ENCODE measurements at places on chromosomes 4 and X. TPM values are rescaled to one million over a fixed set of nuclear protein-coding genes. Genes with fewer than 3 reads are reported as not detected.

DNA sequence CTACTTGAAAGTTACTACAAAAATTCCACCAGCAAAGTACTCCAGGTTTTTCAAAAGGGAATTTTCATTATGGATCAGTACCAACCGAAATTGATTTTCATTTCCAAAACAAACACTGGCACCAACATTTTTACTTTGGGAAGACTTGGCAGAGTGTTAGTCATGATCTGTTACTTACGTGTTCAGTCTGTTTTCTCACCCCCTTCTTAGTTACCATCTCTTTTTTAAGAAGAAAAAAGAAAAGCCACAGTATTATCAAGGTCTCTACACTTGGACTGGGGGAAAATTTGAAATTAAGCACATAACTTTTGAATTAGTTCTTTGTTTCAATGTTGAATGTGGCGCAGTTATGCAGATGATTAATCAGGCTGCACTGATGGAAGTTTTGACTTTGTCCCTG lies 27.5 kb downstream of the RBBP7 start:
- DNase-seq, result no peak

DNA sequence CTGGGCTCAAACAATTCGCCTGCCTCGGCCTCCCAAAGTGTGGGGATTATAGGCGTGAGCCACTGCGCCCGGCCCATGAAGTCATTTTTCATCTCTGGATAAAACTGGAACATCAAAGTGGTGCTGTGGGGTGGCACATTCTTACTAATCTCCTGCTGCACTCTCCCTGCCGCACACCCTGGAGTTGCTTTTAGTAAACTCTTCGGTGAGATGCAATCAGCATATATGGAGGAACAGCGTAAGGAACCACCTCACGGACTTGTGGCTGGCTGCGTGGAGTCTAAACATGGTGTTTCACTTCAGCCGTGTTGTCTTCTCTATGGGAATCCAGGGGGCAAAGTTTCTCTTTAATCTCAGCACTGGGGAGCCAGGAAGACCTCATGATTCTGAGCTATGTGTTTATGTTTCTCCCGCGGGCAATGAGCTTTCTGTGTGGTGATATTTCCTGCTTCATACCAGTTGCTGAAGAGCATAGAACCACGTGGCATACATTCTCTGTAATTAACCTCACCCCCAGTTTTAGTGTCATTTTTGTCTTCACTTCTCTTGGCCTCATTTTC lies 2.1 kb upstream of the RHOH start:
- no peak for DNase-seq

- no peak for DNase-seq
Measured at GRCh38 chr4:33437406-33437805, 2717.2 kb downstream of the PCDH7 start.

- no peak for DNase-seq
Measured at GRCh38 chr4:56651056-56651350, 30.1 kb downstream of the HOPX start.

- no peak for DNase-seq
Measured at GRCh38 chr4:8015512-8015911, 75.9 kb upstream of the AFAP1 start.

DNA sequence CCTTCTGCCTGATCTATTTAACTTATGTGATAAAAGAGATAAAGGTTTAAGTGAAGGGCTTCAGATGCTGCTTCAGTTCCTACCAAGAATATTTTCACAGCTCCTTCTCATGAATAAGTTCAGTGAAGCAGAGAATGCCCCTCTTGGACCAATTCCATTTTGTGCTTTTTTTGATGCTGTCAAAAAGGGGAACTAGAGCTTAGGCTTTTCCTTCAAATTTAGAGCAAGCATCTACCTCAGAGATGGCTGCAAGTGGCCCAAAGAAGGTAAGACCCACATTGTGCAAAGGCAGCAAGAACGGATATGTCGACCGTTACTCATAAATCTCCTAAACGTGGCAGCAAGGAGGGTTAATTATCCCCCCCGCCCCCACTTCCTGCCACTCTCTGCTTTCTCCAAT lies 4.5 kb downstream of the CHRDL1 start:
- no peak for DNase-seq

DNA sequence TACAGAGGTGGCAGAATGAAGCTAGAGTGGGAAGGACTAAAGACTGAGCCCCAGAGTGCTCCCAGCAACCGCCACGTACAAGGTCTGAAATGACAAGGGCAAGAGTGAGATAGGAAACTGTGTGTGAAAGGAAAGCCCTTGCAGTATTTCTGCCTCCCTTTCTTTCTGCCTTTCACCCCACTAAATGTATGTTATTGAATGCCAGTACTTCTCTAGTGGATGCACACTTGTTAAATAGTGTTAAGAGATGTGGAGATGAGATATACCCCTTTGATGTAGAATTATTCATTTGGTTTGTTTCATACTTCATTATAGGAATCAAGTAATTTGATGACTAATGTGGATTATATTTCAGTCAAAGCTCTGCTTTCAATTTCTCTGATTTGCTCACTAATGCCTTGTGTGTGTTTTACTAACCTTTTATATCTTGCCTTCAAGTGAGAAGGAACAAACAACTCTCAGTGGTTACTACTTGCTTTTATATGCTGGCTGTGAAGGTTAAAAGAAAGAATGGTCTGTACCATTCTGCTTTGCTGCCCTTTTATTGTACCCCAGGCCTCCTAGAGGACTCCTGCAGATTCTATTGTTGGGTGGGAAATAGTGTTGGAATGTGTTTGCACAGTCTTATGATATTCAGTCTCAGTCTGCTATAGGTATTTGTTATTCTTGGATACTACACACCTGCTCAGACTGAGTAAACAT lies 8.0 kb upstream of the ANXA3 start:
- no peak for DNase-seq

- DNase-seq, result no peak
Measured at GRCh38 chr4:67456577-67457196, 88.6 kb downstream of the CENPC start.

- no peak for DNase-seq
Measured at GRCh38 chr4:85697854-85698253, 222.9 kb downstream of the ARHGAP24 start.

DNA sequence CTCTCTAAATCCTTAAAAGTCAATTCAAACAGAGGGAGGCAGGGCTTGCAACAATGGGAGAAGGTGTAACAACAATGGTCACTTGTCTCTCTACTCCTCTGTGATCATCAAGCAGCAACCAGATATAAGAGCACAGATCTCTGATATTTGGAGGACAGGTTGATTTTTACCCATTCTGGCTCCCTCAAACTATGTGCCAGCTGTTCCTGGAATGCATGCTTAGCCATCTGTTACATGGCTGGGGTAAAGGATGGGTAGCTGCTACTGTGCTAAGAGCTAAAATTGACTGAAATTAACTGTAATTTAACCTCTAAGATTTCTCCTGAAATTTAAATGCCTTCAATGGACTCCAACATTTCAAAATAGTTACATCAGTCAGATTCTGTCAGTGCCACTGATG lies 1459.9 kb downstream of the PCDH7 start:
- no peak for DNase-seq

DNA sequence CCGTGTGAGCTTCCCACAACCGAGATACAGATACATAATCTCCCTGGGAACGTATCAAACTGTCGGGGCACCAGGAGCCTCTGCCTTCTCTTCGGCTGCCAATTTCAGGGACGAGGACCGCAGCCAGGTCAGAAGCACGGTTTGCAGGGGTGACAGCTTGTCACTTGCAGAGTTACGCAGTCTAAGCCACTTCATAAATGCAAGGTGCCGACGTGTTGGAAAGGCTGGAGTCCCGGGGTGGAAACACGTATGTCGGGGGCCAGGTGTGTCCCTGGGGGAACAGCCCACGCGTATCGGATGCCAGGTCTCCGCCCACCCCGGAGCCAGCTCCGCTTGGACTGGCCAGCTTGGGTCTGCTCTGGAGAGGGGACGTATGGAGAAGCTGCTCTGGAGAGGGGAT lies 76.3 kb upstream of the SHOX start:
- DNase-seq, result no peak

DNA sequence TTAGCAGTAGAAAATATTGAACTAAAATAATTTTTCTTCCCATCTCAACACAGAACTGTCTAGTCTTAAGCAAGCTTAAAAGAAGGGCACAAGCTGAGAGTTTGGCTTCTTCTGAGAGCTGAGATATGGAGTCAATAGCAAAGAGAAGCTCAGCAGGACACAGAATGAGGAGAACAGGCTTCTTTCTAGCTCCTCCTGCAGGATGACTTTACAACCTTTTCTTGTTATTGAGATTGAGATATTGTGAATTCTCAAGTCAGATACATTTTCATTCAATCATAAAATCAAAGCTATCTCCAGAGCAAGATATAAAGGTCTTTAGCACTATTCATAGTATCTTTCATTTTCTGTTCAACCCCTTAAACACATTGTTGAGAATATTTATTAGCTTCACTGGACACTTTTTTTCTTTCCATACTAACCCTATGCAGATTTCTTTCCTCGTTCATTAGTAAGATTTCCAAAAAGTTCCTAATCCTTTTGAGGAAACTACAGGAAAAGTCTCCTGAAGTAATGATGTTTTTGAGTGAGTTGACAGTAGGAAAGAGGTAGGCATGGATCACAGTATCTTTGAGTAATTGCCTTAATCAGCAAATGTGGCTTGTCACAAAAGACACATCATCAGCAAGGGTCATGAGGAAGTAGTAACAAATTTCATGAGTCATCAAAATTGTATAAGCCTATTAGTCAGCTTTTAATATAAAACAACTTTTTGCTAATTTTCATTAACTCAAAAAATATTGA lies 17.8 kb upstream of the CXCL3 start:
- peak; percentile 52 for DNase-seq

- DNase-seq, result no peak
Measured at GRCh38 chrX:41664375-41664901, 24.3 kb upstream of the GPR34 start.

DNA sequence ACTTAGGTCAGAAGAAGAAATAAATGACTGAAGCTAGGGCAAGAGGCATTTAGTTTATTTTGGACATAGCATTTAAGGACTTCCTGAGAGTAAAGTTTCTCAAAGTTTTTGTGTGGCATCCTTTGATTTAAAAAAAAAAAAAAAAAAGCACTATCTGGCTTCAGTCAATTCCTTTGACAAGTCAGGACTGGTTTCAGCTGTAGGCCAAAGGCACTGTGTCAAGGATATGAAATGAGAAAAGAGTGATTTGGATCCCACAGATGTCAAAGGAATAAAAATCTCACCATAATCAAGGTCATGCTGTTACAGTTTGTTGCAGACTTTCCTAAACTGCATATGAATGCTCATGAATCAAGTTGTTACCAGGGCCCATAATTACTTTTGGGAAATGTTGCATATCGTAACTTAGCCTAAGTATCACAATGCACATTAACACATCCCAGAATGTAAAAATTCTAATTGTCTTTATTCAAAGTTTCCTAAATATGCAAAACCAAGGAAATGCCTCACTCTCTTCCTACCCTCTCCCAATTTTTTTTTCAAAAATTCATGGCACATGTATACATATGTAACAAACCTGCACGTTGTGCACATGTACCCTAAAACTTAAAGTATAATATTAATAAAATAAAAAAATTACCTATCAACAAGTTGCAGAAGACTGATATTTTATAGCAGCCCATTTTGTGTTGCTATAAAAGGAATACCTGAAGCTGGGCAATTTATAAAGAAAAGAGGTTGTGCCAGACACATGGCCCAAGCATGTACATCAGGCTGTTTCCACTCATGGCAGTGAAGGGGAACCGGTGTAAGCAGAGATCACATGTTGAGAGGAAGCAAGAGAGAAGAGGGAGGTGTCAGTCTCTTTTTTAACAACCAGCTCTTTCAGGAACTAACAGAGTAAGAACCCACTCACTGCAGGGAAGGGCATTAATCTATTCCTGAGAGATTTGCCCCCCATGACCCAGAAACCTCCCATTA lies 33.7 kb upstream of the ADAMTS3 start:
- no peak for DNase-seq

GRCh38 chr4:147955827-147956558 lies 224.1 kb downstream of the ARHGAP10 start:
- DNase-seq, result no peak

DNA sequence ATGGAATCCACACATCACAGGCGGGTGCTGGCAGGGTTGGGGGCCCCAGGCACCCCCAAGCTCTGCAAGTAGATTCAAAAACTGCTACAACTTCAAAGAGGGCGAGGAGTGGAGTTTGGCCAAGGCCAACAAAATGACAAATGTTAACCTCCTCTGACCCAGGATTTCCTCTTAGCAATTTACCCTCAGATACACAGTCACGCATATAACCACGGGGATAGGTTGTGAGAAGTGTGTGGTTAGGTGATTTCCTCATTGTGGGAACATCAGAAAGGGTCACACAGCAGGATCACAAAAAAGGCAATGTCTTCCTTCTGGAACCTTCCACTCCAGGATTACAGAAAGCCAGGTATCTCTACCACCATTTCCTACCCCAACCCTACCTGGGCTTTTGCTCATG lies 62.4 kb downstream of the C4orf50 start:
- no peak for DNase-seq

- DNase-seq, result peak; percentile 3
Measured at GRCh38 chrX:39633293-39633692, 464.5 kb downstream of the BCOR start.

GRCh38 chrX:2666491-2666890 lies 24.6 kb upstream of the CD99 start:
- no peak for DNase-seq

GRCh38 chr4:74897386-74897785 lies 35.5 kb upstream of the PARM1 start:
- DNase-seq, result no peak

- no peak for DNase-seq
Measured at GRCh38 chrX:84064164-84064563, 123.8 kb downstream of the RPS6KA6 start.

C4orf36 gene
- 2.2 TPM for total RNA-seq

TNIP3 gene
- 0.48 TPM for total RNA-seq

FANCB gene
- 8.7 TPM for total RNA-seq

BEND4 gene
- total RNA-seq, result not detected

VSIG1 gene
- total RNA-seq, result not detected

SOD3 gene
- 16.9 TPM for total RNA-seq

GABRE gene
- total RNA-seq, result 2.8 TPM
